Stromal cell of bone marrow (primary cell): ENCODE measurements at places on chromosomes 2 and 18.

GRCh38 chr2:147488472-147488871 is 356.4 kb upstream of the ACVR2A start:
- no peak for DNase-seq

DNA sequence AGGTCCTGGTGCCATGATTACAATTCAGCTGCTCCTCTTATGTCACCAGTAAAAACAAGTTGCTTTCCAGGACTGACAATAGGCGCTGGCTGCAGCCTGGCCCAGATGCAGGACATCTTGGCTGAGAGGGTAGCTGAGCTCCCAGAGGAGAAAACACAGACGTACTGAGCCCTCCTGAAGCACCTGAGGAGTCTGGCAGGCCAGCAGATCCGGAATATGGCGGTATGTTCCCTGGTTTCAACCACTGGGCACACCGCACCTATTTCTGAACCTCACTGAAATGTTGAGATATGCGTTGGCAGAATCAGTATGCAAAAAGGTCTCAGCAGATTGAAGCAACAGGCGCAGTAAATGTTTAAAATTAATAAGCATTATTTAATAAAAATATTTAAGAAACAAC is 73.1 kb upstream of the BZW1 start:
- DNase-seq = no peak

DNA sequence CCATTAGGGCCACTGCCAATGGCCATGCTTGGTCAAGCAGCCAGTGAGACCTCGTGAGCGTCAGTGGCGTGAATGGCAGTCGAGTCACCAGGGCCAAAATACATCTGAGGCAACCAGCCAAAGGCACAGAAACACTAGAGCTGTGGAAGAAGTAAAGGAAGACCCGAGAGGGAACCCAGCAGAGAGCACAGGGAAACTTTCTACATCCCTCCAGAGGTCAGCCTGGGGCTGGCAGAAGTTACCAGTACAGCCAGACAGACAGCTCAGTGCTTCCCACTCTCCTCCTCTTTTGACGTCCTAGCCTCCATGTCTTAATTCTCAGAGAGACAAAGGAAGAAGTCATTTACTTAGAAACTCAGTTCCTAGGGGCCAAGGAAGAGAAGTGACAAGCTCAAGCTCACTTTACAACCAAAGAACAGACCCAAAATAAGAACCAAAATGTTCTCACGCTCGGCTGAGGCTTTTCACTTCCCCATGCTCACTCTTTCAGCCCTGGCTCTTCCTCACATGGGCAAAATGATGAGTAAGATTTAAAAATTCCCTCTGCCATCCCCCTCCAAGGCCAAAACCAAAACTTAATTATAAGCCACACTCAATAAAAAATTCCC is 8.7 kb downstream of the CYRIA start:
- DNase-seq = no peak

DNA sequence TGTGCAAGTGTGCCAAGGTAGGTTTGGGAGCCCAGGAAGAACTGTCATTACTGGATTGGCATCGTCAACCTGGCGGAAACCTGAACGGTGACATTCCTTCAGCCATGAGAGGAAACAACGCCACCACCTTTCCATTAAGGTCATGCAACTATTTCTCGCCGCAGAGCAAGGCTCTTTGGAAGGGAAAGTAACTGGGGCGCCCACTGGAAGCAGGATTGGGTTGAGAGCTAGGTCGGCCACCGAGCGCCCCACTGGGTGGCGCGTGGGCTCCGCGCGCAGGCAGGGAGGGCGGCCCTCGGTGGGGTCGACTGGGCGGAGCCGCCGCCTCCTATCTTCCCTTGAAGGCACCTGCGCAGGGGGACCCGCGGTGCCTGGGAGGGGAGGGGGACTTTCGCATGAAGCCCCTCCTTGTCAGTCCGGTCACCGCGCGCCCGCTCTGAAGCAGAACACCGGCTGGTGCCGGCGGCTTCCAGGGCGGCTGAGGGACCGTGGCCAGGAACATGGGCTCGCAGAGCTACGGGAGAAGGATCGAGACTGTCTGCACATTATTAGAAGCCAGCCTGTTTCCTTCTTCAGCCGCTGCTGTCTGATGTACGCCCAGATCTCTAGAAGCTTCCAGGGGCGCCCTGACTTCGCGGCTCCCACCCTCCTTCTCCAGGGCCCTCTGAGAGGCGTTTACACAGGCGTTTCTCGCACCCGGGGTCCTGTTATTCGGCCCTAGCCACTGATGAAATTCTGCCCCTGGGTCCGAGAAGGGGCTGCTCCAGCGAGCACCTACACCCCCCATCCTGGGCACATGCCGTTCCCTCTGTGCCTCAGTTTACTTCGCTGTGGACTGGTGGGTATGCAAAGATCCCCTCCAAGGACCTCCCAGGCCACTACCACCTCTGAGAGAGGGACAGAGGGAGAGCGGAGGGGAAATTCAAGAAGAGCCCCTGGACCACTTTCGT is 27.3 kb upstream of the MAL start:
- DNase-seq = no peak

GRCh38 chr2:95007822-95008221 is 17.7 kb upstream of the MAL start:
- DNase-seq = no peak

GRCh38 chr18:59063300-59063906 is 76.3 kb upstream of the SEC11C start:
- DNase-seq = no peak

GRCh38 chr2:232502911-232503808 is 15.5 kb upstream of the ECEL1 start:
- no peak for DNase-seq

- no peak for DNase-seq
Observed at GRCh38 chr2:147740211-147740927, 104.5 kb upstream of the ACVR2A start.

DNA sequence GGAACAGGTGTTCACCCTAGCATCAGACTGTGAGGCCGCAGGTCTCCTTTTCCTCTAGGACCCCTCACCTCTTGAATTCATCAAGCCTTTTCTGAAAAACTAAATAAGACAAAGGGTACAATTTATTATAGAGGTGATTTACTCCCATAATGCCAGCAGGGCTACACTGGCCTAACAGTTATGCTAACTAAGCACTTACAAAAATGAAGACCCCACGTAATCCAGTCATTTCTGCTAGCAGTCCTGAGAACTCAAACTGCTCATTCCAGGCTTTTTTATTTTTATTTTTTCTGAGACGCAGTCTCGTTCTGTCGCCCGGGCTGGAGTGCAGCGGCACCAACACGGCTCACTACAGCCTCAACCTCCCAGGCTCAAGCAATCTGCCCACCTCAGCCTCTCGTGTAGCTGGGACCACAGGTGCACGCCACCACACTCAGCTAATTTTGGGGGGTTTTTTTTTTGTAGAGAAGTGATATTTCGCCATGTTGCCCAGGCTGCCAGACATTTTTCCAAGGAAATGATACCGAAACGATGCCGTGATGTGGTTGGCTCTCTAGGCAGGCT is 14.2 kb downstream of the CAPG start:
- no peak for DNase-seq

- DNase-seq = no peak
Observed at GRCh38 chr2:207970147-207970825, 55.0 kb downstream of the PLEKHM3 start.

DNA sequence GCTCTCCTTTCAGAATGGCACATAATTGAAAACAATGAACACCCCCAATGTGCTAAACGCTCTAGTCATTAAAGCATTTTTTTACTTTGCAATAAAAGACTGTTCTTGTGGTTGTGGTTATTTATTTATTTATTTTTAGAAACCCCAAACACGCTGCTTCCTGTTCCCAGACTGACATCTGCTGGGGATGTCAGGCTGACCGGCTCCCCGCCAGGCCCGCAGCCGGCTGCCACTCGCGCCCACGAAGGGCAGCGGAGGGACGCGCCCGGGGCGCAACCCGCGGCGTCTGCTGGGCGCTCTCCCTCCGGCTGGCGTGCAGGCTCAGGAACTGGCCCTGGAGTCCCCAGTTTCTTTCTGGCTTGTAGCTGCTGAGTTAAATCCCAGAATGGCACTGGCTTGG is 83.1 kb upstream of the SP3 start:
- DNase-seq = no peak

DNA sequence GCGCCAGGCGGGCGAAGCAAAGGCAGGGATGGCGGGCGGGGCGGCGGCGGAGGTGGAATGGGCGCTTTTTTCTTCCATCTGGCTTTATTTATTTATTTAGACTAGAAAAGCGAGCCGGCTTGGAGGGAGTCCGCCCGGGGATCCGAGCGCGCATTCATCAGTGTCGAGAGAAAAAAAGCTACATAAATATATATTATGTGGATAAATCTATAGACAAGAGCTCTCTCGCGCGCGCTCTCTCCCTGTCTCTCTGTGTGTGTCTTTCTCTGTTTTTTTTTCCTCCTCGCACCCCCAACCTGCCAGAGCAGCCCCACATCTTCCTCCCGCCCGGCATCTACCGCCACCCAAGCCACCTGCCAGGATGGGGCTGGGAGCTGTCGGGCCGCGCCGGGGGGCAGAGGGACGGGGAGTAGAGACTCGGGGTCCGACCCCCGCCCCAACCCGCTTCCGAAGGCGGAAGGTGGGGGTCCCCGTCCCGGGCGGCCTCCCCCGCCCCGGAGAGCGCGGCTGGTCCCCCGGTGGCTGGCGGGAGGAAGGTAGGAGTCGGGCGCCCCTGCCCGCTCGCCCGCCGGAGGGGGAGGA is 972 bp upstream of the CELF4 start:
- DNase-seq = no peak

- DNase-seq = peak; percentile 57
Observed at GRCh38 chr2:28750316-28751251, 1.0 kb upstream of the PPP1CB start.

- no peak for DNase-seq
Observed at GRCh38 chr2:188798159-188798558, 176.0 kb upstream of the COL3A1 start.

DNA sequence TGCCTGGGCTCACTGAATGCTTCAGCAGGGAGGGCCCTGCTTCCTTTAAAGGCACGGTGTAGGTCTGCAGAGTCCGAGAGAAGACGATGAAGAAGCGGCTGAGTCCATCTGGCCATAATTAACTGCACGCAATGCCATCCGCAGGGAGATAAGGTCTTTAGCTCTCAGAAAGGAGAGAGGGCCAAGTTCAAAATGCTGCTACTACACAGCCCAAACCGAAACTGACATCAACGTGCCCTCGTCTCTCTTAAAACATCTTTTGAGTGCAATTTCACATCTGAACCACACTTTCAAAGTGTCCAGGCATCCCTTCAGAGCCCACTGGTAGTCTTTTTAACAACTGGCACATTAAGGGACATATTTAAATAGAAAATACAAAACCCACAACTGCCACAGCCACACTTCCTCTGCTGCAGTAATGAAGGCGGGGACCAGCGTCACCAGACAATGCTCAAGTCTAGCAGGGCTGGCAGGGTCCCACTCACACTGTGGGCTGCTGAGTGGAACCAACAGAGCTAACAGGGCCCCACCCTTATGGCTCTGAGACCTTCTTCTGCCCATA is 35.8 kb downstream of the ST3GAL5 start:
- DNase-seq = no peak

GRCh38 chr2:205796805-205797313 is 114.6 kb downstream of the NRP2 start:
- no peak for DNase-seq

- DNase-seq = no peak
Observed at GRCh38 chr2:143068509-143068908, 60.7 kb upstream of the ARHGAP15 start.

DNA sequence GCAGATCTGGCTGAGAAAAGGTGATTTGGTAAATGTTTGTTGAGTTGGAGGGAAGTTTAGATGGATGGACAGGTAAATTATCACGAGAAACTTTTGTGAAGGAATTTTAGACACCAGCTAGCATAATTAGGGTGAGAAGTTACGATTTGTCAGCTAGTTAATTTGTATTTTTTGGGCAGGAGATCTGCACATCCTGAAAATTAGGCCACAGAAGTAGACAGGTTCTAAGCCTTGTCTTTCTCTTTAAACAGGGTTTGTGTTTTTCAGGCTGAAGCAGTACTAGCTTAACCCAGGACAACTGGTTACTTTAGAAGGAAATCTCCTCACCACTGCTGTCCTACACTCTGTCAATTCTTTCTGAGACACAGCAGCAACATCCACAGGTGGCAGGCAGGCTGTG is 49.1 kb downstream of the DDX1 start:
- no peak for DNase-seq

DNA sequence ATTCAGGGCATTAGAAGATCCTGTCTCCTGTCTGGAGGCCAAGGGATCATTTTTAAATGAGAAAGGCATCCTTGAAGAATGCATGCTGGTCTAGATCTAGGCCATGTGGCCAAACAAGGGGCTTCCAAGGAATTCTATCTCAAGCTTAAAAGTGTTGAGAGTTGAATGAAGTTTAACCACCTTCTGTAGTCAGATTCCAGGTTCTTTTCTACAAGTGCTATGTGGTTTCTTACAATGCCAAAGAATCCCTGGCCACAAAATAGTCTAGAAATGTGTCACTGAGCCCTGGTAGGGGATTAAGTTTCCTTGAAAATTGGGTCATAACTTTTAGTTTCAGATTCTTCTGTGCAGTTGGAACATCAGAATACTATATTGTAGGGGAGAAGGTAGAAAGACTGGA is 640.7 kb upstream of the ACVR2A start:
- DNase-seq = peak; percentile 72

- DNase-seq = peak; percentile 26
Observed at GRCh38 chr18:21406116-21406515, 164.1 kb downstream of the GREB1L start.

DNA sequence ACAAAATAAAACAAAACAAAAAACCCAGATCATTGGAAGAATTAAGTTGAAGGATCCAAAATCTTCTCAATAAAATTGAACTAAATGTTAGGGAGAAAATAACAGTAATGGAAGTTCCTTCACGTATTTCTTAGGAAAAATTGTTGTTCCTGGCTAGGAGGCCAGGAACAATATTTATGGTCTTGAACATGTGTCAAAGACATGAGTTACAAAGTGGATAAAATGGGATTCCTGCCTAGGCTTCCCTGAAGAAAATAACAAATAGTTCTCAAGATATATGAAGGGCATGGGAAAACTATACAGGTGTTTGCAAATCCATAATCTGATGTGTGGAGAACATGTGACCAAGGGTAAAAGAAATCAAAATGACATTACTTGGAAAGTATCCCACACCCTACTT is 67.6 kb upstream of the ITGB6 start:
- DNase-seq = no peak

GRCh38 chr2:72788756-72789155 is 37.1 kb downstream of the EXOC6B start:
- peak; percentile 90 for DNase-seq

GRCh38 chr18:32259553-32259952 is 69.7 kb downstream of the MEP1B start:
- no peak for DNase-seq

DNA sequence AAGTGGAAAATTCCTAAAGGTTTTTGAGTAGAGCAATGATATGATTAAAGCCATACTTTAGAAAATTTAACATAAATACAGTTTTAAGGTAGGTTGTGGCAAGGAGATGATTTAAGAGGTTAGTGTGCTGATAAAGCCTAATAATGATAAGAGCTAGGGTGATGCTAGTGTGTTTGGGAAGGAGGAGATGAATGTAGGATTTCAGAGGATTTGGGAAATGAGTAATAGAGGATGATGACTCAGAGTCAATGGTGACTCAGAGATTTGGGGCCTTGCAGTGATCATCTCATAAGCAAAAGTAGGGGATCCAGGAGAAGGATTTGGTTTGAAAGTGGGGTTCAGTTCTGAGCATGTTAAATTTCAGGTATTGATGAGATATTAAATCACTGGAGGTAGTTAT is 23.3 kb downstream of the STAMBP start:
- DNase-seq = peak; percentile 70
